Dermis microvascular lymphatic vessel endothelial cell (primary cell): ENCODE measurements at places on chromosomes 4 and X. TPM values are rescaled to one million over a fixed set of nuclear protein-coding genes. Genes with fewer than 3 reads are reported as not detected.

GRCh38 chrX:148904421-148905111 lies 404.1 kb downstream of the AFF2 start:
- DNase-seq, result no peak

DNA sequence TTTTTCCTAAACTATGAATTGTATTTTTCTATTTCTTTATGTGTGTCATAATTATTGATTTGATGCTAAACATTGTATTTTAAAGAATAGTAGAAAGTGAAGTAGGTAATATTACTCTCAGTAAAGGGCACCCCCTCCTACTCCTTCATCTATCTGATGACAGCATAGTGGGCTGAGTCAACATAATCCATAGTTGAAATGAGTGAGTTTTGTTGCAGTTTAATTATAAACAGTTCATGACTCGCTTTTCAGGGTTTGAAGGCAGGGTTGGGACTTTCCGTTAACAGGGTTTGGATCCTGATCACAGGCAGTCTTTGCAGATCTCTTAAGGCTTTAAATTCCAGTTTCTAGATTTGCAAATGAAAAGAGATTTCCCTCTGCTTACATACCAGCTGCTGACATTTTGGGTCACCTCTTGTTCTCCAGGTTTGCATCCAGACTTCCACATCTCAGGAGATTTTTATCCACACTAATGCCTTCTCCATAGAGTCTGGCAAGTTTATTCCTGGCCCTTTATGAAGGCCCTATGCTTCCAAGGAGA lies 54.0 kb upstream of the TACR3 start:
- no peak for DNase-seq

- no peak for DNase-seq
Measured at GRCh38 chr4:128596115-128596514, 213.4 kb upstream of the JADE1 start.

DNA sequence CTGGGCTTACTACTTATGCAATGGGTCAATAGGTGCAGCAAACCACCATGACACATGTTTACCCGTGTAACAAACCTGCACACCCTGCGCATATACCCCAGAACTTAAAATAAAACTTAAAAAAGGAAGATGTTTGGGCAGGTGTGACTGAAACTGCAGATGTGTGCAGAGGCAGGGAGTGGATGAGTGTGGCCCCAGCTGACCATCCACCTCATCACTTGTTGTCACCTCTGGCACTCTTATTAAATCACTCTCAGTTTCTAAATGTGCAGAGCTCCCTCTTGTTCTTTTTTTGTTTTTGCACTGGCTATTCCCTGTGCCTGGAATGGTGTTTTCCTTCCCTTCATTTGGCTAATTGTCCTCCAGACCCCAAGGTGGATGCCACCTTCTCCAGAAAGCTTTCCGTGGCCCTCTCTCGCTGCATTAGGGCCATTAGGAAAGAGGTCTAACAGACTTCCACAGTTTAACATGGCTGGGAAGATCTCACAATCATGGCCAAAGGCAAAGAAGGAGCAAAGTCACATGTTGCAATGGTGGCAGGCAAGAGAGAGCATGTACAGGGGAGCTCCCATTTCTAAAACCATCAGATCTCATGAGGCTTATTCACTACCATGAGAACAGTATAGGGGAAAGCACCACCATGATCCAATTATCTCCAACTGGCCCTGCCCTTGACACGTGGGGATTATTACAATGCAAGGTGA lies 58.5 kb downstream of the SLC2A9 start:
- DNase-seq, result no peak

GRCh38 chrX:8657883-8658282 lies 74.1 kb downstream of the ANOS1 start:
- no peak for DNase-seq

DNA sequence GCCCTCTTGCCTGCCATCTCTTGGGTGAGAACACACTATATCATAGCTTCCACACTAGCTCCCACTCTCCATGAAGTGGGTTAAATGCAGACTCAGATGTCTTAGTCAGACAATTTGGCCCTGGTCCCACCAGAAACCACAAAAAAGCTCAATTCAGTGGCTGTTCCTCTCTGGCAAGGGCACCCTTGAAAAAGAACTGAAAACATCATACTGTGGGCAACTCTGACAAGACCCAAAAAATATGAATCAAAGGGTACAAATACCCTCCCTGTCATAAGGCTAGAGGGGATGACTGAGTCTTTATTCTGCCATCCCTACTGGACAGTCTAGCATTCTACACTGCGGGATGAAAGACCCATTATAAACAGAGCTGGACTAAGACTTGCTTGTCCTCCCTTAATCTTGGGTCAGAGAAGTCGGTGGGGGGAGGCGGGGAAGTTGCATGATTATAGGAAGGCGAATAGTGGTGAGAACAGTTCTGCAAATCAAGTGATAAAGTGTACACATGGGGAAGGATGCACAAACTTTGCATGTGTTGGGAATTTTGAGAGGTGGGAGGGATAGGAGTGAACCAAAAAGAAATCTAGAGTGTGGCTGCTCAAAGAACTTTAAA lies 172.1 kb downstream of the OPHN1 start:
- DNase-seq, result no peak

DNA sequence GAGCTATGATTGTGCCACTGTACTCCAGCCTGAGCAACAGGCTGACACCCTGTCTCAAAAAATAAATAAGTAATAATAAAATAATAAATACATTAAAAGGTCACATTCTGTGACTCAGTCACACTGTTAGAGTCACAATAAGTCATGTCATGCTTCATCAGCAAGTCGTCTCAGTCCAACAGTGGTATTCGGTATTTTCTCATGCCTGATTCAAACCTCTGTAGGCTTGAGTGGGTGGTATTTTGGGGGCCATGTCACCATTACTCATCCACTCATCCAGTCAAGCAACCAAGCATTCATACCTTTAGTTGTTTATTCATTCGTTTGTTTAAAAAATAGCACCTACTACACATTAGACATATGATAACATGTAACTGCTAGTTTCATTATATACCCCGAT lies 46.9 kb downstream of the SUPT20HL2 start:
- DNase-seq, result no peak

GRCh38 chrX:14420841-14421240 lies 108.5 kb upstream of the GLRA2 start:
- no peak for DNase-seq

DNA sequence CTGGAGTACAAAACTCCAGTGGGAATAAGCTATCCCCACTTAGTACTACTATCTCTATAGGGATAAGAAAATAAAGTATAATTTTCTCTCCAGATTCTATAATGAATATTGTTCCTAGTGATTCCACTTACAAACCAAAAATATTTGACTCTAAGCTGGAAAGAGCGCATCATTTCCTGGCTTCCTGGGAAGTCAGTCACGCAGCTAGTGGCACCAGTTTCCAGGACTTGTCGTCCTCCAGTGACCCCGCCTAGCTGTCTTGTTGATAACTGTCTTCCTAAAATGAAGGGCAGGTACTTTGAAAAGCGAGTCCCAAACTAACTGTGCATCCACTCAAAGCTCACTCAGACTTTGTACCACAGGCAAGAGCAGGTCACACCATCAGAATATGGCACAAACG lies 39.3 kb downstream of the LNX1 start:
- DNase-seq, result peak; percentile 92

DNA sequence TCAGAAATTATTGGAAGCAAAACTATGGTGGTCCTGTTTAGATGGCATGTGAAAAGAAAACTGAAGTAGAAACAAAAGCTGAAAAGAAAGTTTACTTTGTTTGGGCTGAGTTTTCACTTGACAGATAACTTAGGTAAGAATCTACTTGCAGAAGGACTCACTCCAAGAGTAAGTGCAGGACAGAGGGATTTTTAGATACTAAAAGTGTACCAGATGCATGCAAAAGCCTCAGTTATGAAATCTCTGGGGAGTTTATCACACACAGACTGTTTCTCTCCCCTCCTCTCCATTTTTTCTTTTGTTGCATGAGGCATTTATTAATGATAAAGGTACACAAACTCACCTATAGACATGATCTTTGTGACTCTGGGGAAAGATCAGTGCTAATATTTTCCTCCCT lies 127.5 kb upstream of the GIMD1 start:
- no peak for DNase-seq

TLR8 gene
- total RNA-seq, result not detected in 2 replicates

HSFX1 gene
- 0.26 and 0.63 TPM in 2 replicates for total RNA-seq

DCX gene
- total RNA-seq, result not detected in 2 replicates

RRAGB gene
- total RNA-seq, result 13.0 and 19.3 TPM in 2 replicates

PLAC8 gene
- 0.25 and 0.39 TPM in 2 replicates for total RNA-seq

TNMD gene
- total RNA-seq, result not detected in 2 replicates

KLHL34 gene
- not detected in 2 replicates for total RNA-seq

RHOXF2 gene
- total RNA-seq, result not detected in 2 replicates

MAP7D2 gene
- 0.13 and 0.26 TPM in 2 replicates for total RNA-seq

TDO2 gene
- not detected in 2 replicates for total RNA-seq
